ENCODE measurements at places on chromosomes 4 and X.

- no peak for DNase-seq
Measured at GRCh38 chrX:19237901-19238300, 105.8 kb upstream of the PDHA1 start.

DNA sequence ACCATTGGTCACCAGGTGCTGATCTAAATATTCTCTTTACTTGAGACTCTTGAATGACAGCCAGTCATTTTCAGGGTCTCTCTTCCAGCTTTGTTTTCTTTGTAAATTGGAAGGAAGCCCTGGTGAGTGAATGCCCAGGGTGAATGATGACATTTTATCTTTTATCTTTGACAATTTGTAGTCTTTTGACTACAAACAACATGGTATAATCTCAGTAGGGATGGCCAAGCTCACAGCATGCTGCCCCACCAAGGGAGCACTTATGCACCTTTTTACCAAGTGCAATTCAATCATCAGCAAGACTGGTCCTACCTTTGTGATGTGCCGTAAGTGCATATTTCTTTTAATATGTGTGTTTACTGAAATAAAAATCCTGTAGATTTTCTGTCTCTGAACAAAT lies 5.7 kb downstream of the AFM start:
- DNase-seq: no peak

- no peak for DNase-seq
Measured at GRCh38 chr4:176833400-176834175, 40.9 kb upstream of the VEGFC start.

DNA sequence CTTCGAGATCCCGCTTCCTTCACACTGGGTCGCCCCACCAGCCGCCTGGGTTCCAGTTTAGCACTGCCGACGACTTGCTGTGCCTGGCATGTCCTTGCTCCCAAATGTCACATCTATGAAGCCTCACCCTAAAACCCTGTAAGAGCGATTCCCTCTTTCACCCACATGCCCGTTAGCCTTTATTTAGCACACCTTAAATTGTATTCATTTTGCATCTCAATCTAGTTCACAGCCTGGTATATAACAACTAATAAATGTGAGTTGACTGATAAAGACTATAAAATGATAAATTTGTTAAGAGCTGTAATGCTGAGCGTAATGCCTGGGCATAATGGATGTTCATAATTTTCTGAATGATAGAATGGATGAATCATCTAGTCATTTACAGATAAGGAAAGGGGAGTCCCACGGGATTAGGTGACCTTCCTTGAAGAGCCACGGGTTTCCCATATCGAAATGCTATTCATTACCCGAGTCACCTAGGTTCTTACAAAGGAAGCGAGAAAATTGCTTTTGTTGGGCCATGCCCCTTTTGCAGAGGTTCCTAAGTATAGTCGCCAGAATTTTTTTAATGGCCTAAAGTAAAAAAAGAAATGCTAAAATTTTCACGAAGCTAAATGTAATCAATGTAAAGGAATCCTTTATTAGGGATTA lies 1.1 kb upstream of the AP1S2 start:
- DNase-seq: no peak

- no peak for DNase-seq
Measured at GRCh38 chr4:3365326-3365725, 72.5 kb downstream of the RGS12 start.

DNA sequence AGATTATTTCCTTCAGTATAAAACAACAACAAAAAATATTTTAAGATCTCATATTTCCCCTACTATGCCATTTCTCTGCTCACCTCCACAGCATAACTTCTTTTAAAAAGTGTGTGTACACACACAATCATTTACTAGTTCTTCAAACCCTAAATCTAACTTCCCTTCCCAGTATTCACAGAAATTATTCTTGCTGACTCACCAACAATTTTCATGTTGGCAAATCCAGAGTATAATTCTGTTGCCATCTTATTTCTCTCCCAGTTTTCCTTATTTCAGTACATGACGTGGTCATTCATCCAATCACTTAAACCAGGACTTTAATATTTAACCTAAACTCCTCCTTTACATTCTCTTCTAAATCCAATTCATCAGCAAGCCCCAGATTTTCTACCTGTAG lies 11.4 kb upstream of the RAP1GDS1 start:
- DNase-seq: no peak

- DNase-seq: peak; percentile 60
Measured at GRCh38 chrX:34866646-34867045, 76.0 kb upstream of the FAM47B start.

GRCh38 chrX:119942831-119943184 lies 743 bp downstream of the NKAP start:
- DNase-seq: no peak

GRCh38 chr4:55993994-55994663 lies 45.4 kb downstream of the CEP135 start:
- no peak for DNase-seq

- DNase-seq: peak; percentile 23
Measured at GRCh38 chr4:66693694-66694093, 851.6 kb downstream of the CENPC start.

DNA sequence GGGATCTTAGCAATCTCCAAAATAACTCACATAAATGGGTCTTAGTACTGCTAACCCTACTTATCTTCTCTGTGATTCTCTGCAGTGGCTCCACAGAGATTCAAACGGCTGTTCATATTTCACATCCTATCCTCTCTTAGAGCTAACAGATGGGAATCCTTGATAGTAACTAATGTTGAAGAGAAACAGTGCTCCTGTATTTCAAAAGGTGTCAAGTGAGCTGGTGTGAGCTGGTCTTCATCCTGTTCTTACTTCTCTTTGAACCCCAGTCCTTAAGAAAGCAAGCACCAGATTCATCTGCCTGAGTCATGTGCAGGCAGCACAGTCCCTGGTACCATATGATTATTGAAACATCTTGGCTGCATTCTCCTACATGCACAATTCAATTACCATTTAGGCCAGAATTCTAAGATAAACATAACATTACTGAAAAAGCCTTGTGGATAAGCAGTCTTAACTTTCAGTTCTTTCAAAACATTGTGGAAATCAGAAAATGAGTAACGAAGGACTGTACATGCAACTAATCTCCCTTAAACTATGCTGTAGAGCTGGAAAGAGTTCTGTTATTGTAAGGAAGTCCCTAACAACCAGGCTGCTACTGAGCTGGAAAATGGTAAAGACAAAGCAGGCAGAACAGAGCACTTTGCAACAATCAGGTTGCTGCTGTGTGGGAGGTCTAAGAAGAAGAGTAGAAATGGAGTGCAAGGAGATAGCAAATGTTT lies 153.1 kb downstream of the NPNT start:
- DNase-seq: peak; percentile 5

- DNase-seq: peak; percentile 2
Measured at GRCh38 chr4:81214881-81215868, at the start of gene PRKG2. PRKG2 (minus strand) TSS chr4:81215222; CDS start chr4:81205047, 10,175 bp downstream.

Data from fibroblast of skin of scalp (primary cell).